Placental pericyte (primary cell): ENCODE measurements at places on chromosomes 6 and 20. TPM values are rescaled to one million over a fixed set of nuclear protein-coding genes. Genes with fewer than 3 reads are reported as not detected.

The SLC35F1 gene
- under 0.01 TPM in 1 of 2 replicates, not detected in the other for total RNA-seq

The C2 gene
- 0.29 and 14.2 TPM in 2 replicates for total RNA-seq

The PAK5 gene
- not detected in 2 replicates for total RNA-seq

The TFAP2D gene
- total RNA-seq = not detected in 2 replicates
